ENCODE measurements at places on chromosomes 1 and 21.

GRCh38 chr1:33966346-33967141, 102.7 kb downstream of the HMGB4 start:
- no peak for DNase-seq

- no peak for DNase-seq
Observed at GRCh38 chr1:41023279-41023990, 1.9 kb upstream of the SLFNL1 start.

DNA sequence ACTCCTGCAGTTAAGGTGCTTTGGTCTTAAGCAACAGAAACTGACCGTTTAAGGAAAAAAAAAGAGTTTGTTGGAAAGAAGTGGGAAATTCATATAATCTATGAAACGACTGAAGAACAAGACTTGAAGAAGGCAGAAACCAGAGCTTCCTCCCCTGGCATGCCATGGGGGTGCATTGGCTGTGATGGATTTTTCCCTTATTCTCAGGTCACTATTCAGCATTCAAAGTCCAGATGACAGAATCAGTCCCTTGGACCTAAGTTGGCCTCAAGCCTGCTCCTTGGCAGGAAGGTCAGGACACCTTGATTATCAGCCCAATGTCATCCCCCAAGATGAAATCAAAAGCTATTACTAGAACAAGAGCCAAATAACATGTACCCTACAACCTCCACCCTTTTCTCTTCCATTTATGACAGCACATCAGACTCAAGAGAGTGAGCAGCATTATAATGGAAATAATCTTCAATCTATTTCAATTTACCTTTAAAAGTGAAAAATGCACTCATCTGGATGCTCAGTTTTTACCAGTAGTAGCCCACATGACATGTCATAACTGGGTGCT, 15.8 kb upstream of the TMEM9 start:
- no peak for DNase-seq

DNA sequence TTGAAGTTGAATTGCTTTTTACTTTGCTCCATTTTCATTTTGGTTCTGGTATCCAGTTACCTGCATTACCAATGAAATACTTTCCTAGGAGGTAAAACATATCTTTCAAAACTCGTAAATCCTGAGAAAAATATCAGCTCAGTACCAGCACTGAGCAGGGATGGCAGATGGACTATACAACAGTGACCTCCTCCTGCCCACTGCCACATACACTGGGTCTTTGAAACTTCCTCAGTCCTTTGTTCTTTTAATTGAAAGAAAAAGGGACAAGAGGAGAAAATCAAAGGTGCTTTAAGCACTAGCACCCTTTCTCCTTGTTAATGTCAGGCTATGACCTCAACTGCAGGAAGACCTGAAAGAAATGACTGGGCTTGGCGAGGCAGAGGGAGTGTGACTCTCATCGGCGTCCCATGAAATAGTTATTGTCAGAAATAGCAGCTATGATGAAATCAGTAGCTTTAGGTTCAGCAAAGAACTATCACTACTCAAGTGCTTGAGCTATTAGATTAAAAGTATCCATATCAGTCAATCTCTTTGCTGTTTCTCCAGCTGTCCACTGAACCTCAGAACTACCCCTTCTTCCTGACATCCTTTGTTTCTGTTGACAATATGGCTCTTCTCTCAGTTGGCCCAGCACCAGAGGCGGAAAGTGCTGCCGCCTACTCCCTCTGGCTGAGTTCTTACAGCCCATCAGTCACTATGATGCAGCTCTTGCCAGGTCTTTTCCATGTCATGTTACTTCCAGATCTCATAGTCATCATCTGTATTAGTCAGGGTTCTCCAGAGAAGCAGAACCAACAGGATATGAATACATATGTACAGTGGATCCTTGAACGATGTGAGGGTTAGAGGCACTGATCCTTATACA, 207.0 kb upstream of the MAP1LC3C start:
- DNase-seq = no peak

- no peak for DNase-seq
Observed at GRCh38 chr1:151049458-151049857, 1.9 kb downstream of the C1orf56 start.

GRCh38 chr1:222557574-222557973, 9.7 kb upstream of the HHIPL2 start:
- no peak for DNase-seq

DNA sequence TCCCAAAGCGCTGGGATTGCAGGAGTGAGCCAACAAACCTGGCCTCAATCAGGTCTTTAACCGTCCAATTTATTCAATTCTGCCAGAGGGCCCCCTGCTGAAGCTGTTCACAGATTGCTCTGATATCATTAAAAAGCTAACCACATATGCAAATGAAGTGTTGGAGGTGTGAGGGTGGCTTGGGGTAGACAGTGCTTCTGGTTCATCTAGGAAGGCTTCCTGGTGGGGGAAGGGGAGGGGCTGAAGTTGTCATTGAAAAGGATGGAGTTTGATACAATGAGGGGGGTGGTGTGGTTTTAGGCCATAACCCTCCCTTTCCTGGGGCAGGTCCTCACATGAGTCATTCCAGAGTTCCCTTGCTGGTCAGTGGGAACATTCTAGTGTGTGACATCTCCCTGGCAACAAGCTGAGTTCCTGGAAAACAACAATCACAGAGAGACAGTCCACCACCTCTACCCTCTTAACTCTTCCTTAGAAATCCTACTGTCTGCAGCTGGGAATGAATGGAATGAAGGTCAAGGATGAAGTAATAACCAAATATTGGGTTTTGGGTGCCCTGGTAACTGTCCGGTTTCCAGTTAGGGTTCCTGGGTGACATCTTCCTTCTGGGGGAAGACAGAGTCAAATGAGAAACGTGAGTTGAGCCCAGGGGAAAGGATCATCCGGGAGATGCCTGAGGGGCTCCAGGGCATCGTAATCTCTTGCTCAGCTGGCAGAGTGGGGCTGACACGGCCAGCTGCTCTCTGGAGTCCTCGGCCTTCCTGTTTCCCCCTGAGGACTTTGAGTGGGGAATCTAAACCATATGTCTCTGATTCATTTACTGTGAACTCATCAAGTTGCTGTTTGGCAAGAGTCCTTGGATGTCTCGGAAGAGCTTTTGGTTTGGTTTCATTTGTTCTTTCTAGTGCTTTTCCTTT, 32.2 kb downstream of the BATF3 start:
- no peak for DNase-seq

GRCh38 chr21:42490720-42491119, 5.3 kb downstream of the RSPH1 start:
- DNase-seq = no peak
